PC-9 (cell line): ENCODE measurements at places on chromosomes 12 and 14. TPM values are rescaled to one million over a fixed set of nuclear protein-coding genes. Genes with fewer than 3 reads are reported as not detected.

GRCh38 chr14:64732536-64733120 is 28.4 kb downstream of the PLEKHG3 start:
- DNase-seq: no peak
- H3K27me3 ChIP-seq: no peaks in the 10 kb centered on the region
- H3K27ac ChIP-seq: no peak overlapping the region
- peaks cover 19% of the 10 kb centered on the region for H3K36me3 ChIP-seq

GRCh38 chr14:75848167-75848913 is 133.5 kb downstream of the TGFB3 start:
- H3K4me3 ChIP-seq: no peak overlapping the region
- H3K27me3 ChIP-seq: no peaks in the 10 kb centered on the region
- no peaks in the 10 kb centered on the region for H3K36me3 ChIP-seq
- DNase-seq: no peak

DNA sequence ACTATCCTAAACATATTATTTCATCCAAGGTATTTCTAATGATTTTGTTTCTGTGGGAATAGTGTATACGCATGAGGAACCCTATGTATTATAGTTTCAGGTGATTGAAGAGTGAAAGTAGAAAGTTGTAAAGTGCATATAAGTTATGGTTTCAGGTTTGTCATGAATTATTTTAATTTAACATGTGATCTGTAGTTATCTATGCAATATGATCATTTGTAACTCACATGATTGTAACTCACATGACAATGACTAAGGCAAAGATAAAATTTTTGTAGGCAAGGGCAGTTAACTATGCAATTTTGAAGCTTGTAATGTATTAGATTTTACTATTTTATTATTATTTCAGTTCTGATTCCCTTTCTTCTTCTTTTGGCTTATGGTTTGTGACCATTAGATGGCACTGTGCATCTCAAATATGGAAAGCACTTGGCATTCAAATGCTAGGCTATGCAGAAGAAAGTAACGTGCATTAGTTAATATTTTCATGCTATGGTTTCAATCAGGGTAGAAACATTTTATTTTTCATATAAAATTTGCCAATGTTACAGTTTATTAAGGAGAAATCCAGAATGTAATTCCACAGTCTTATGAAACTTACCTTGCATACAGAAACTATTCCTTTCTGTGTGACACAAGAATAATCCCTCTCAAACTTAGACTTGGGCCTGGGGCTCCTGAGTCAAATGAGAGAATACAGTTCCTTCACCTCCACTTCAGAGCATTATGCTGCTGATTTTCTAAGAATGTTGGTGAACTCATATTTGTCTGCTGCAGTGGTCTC is 15.8 kb upstream of the TMEM30B start:
- H3K36me3 ChIP-seq: no peaks in the 10 kb centered on the region
- DNase-seq: peak; percentile 70
- H3K27me3 ChIP-seq: no peaks in the 10 kb centered on the region

- H3K27me3 ChIP-seq: no peaks in the 10 kb centered on the region
- no peak overlapping the region for H3K4me3 ChIP-seq
- no peaks in the 10 kb centered on the region for H3K4me1 ChIP-seq
- no peak for DNase-seq
- H3K27ac ChIP-seq: no peak overlapping the region
These were observed 325.6 kb upstream of the TMEM132C start for GRCh38 chr12:127941332-127941731.

- H3K36me3 ChIP-seq: no peaks in the 10 kb centered on the region
- H3K27me3 ChIP-seq: no peaks in the 10 kb centered on the region
- no peaks in the 10 kb centered on the region for H3K4me1 ChIP-seq
- no peak overlapping the region for H3K27ac ChIP-seq
- no peak for DNase-seq
- H3K4me3 ChIP-seq: no peak overlapping the region
These were observed 25.5 kb downstream of the CEP83 start for GRCh38 chr12:94434171-94434570.

DNA sequence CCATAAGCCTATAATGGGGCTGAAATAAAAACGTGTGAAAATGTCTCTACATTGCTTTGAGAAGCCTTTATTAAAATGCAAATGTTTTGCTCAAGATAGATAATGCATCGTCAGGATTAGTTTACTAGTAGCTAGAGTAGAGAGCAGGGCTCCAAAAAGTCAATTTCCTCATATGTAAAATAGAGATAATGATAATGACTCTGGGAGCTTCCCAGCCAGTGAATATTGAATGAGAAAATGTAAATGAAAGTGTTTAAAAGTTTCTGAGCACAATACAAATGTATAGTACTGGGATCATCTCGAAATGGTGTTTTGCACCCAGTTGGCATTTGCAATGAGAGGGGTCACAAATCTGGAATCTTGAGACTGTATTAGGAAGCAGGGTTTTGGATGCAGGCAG is 135.3 kb downstream of the OTOGL start:
- H3K36me3 ChIP-seq: no peaks in the 10 kb centered on the region
- H3K4me1 ChIP-seq: no peaks in the 10 kb centered on the region
- DNase-seq: no peak
- H3K27me3 ChIP-seq: no peaks in the 10 kb centered on the region

- H3K27me3 ChIP-seq: no peaks in the 10 kb centered on the region
- no peaks in the 10 kb centered on the region for H3K4me1 ChIP-seq
- no peaks in the 10 kb centered on the region for H3K36me3 ChIP-seq
- DNase-seq: no peak
These were observed 171.8 kb upstream of the ATF7IP start for GRCh38 chr12:14193639-14194038.

GRCh38 chr14:61186341-61187195 is 94.6 kb downstream of the TMEM30B start:
- H3K4me1 ChIP-seq: no peaks in the 10 kb centered on the region; the same call in 1 of the 2 replicates
- H3K4me3 ChIP-seq: no peak overlapping the region
- H3K27ac ChIP-seq: no peak overlapping the region
- H3K36me3 ChIP-seq: no peaks in the 10 kb centered on the region
- DNase-seq: no peak
- H3K27me3 ChIP-seq: no peaks in the 10 kb centered on the region

- no peaks in the 10 kb centered on the region for H3K27me3 ChIP-seq
- H3K36me3 ChIP-seq: no peaks in the 10 kb centered on the region
- no peaks in the 10 kb centered on the region for H3K4me1 ChIP-seq
- H3K27ac ChIP-seq: no peak overlapping the region
- no peak for DNase-seq
- H3K4me3 ChIP-seq: no peak overlapping the region
These were observed 32.5 kb upstream of the SSPN start for GRCh38 chr12:26162905-26163304.

Gene SLC11A2
- 45.7 and 49.0 TPM in 2 replicates for total RNA-seq

Gene TAS2R10
- 1.4 and 2.2 TPM in 2 replicates for total RNA-seq

Gene BCL7A
- 6.3 and 6.6 TPM in 2 replicates for total RNA-seq
